GM12892 (cell line): ENCODE measurements at places on chromosomes 1 and 21.

DNA sequence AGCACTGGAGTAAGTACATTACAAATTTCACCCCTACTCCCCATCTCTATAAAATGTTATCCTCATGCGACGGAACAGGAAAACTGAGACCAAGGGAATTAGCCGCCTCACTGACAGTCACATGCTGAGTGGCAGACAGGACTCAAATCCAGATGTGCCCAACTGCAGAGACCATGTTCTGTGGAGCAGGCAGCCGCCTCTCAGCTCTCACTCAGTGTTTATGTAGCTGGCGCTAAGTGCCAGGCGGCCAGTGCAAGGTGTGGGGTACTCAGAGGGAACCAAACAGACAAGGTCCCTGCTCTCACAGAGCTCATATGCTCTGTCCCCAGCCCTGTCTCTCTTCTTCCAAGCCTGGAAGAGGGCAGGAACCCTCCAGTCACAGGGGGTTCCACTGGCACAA, 5.1 kb downstream of the CAPZB start:
- DNase-seq = no peak

GRCh38 chr1:45394342-45394741, 54.1 kb upstream of the MUTYH start:
- DNase-seq = no peak

DNA sequence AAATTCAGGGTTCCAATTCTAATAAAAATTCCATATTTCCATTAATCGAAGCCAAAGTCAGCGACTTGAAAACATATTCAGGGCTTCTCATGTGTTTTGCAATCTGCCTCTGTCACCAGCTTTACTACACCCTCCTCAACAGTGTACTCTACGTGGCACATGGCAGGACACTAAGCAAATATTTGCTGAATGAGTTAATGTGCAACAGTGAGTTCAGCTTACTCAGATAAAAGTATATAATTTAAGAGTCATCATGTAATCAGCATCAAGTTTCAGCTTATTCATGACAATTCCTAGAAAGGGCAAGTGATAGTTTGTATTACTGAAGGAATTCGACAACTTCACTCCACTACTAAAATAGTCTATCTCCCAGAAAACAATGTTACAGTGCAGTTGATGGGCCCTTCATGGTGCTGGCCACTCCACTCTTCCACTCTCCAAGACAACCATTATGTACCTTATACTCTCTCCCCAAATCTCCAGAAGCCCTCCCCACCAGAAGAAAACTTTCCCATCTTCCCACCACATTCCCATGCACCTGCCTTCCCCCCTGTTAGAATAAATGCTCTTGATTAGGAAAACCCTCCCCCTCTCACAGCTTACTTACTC, 97.3 kb downstream of the TTLL7 start:
- no peak for DNase-seq

GRCh38 chr1:225603538-225604354, 49.2 kb downstream of the ENAH start:
- DNase-seq = no peak

- no peak for DNase-seq
These were observed 127.8 kb upstream of the ADAR start for GRCh38 chr1:154735804-154736168.

DNA sequence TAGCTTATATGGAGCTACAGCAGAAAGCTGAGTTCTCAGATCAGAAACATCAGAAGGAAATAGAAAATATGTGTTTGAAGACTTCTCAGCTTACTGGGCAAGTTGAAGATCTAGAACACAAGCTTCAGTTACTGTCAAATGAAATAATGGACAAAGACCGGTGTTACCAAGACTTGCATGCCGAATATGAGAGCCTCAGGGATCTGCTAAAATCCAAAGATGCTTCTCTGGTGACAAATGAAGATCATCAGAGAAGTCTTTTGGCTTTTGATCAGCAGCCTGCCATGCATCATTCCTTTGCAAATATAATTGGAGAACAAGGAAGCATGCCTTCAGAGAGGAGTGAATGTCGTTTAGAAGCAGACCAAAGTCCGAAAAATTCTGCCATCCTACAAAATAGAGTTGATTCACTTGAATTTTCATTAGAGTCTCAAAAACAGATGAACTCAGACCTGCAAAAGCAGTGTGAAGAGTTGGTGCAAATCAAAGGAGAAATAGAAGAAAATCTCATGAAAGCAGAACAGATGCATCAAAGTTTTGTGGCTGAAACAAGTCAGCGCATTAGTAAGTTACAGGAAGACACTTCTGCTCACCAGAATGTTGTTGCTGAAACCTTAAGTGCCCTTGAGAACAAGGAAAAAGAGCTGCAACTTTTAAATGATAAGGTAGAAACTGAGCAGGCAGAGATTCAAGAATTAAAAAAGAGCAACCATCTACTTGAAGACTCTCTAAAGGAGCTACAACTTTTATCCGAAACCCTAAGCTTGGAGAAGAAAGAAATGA, 37.6 kb downstream of the CENPF start:
- no peak for DNase-seq

DNA sequence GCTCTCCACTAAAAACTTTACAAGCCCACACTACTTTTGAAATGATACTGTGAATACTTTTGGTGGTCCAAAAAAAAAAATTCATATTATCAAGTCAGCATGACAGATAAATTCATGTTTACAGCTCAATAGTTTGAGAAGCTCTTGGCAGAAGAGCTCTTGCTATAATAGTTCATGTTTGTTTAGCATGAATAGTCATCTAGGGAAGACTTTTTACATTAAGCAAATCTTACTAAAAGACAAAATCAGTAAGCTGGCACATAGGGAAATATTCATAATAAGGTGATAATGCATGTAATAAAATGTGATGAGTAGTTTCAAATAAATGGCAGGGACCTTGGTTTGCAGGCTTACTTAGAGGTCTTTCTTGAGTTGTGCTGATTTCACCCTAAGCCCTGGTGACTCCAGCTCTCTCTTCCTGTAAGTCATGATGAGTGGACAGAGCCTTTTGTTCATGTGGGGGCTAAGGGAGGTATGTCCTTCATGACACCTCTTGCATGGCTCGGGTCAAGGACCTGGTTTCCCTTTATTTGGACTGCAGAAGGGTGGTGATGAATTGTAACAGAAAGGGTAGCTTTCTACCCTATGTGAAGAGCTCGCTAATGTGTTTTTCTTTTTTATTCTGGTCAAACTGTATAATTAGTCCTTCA, 166.7 kb downstream of the GABPA start:
- no peak for DNase-seq

DNA sequence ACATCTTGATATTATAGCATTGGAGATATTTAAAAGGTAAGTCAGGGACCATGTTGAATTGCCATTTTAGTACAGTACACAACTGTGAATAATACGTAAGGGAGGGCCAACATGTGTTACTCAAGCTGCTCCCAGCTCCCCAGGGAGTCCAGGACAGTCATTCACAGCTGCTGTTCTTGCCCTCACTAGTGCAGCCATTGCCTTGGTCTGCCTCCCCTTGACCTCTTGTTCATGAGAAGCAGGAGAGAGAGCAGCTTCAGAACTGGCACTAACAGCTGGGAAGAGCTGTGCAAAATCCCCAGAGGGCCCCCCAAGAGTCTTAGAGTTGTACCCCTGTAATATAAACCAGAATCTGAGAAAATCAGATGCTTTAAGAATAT, 16.4 kb downstream of the TCEANC2 start:
- no peak for DNase-seq

DNA sequence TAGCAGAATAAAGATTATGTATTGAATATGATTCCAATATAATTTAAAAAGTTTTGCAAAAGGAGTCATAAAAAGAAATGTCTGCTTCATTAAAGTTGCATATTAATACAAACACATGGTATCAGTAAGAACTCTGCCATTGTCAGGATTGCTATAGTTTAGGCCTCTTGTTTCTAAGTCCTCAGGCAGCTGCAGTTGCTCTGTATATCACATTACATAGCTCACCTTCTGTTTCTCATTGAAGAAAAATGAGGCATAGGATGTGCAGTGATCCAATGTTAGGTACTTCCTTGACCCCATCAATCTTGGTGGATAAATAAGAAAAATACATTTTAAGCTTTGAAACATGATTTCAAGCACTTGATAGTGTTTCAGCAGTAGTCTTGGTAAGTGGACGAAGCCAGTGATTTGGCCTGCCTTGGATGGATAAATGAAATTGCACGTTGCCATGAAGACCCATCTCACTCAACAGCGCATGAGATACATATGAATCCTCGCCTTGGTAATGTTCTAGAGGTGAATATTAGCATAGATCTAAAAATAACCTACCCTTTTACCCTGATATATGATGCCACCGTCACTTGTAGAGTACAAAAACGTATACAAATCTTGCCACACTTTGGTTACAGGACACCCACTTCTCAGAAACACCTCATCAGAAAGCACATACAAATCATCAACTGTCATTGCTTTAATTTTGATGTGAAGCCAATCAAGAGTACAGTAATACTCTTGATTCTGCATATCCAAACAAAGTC, 25.3 kb downstream of the ZFYVE9 start:
- DNase-seq = no peak

GRCh38 chr1:184407816-184408510, 21.1 kb downstream of the C1orf21 start:
- no peak for DNase-seq

DNA sequence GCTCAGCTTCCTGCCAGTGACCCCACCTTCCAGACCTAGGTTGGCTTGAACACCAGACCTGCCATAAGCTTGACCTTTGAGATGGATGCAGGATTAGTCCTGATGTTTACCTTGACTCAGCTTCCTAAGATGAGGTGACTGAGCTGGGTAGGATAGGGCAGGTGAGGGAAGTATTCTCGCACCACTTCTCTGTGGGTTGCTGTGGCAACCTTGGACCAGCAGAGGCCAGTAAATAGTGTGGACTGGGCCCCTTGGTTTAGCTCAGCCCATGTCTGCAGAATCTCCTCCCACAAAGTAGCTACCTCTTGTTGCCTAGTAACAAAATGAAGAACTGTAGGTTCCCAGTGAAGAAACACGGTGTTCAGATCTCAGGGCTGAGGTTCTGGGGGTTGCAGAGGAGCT, 8.4 kb downstream of the RPS6KA1 start:
- DNase-seq = no peak

- DNase-seq = no peak
These were observed 17.7 kb downstream of the TCP10L start for GRCh38 chr21:32567626-32568025.

- DNase-seq = no peak
These were observed 35.3 kb upstream of the BCAR3 start for GRCh38 chr1:93716941-93717368.

- DNase-seq = no peak
These were observed 25.1 kb downstream of the NENF start for GRCh38 chr1:212457740-212458338.

DNA sequence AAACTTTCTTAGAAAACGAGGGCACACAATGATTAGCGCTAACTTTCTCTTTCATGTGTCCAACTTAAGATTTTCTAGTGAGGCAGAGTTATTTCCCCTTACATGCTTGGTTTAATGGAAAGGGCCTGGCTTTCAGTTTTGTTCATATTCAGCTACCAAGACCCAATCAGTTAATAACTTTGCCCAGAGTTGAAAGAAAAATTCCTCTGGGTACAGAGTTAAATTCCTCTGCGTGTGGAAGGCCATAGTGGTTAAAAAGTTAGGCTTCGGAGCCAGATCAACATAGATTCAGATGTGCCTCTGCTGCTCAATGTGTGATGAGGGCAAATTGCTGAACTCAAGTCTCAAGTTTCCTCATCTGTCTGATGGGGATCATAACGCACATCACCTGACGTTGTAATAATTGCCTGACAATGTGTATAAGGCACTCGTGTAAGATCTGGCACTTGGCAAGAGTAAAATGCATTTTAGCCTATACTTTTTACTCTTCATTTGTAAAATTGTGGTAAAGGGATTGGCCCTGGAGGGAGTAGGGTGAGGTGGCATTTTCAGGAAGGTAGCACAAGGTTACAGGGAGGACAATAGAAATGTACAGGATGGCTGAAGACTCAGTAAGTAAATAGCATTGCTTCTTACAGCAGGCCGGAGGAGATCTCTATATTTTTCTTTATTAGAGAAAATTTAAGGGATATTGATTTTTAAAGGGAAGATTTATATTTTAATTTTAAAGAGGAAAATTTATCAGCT, 103.4 kb downstream of the ROR1 start:
- no peak for DNase-seq

- no peak for DNase-seq
These were observed 102.7 kb downstream of the PTPRU start for GRCh38 chr1:29338908-29339575.
